GM12865 (cell line): ENCODE measurements at places on chromosomes 13 and 19.

GRCh38 chr19:2733930-2734588 lies 5.8 kb downstream of the SLC39A3 start:
- DNase-seq, result no peak

DNA sequence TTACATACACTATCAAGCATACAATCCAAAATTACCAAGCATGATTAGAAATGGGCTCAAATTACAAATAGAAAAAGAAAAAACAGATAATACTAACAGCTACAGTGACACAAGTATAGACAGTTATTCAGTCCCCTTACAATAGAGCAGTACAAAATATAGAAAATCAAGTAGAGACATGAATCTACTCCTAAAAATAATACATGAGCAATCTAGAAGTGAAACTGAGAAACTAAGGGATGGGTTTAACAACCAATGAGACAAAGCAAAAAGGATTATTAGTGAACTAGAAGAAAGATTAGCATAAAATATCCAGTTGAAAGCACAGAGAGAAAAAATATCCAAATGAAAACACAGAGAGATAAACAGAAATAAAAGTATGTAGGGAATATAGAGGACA lies 426.7 kb downstream of the TBC1D4 start:
- DNase-seq, result no peak

- peak; percentile 42 for DNase-seq
Measured at GRCh38 chr13:43316946-43317353, 293.6 kb downstream of the DNAJC15 start.

- peak; percentile 69 for DNase-seq
Measured at GRCh38 chr19:10568062-10568825, 535 bp downstream of the CDKN2D start.

DNA sequence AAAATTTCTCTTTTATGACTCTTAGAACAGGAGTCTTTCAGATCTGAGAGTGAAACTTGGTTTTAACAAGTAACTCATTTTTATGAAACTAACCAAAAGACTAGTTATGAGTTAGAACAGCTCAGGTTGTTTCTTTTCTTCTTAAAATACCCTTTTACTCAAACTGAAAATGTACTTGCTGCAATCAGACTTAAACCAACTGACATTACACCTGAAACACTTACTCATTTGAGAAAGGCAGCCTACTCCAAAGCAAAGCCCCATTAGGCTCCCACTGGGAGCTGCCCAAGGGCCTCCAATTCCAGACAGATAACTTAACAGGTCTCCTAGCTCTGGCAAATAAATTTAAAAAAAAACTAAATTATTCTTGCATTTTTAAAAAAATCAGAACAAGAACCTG lies 3.6 kb downstream of the FOXO1 start:
- DNase-seq, result peak; percentile 84

- DNase-seq, result no peak
Measured at GRCh38 chr13:30711837-30712236, 23.5 kb upstream of the ALOX5AP start.

- no peak for DNase-seq
Measured at GRCh38 chr19:55663846-55664536, 9.2 kb downstream of the U2AF2 start.

GRCh38 chr13:39578821-39579291 lies 24.1 kb downstream of the LHFPL6 start:
- DNase-seq, result peak; percentile 18

GRCh38 chr13:20360835-20361412 lies 128.8 kb upstream of the GJB6 start:
- DNase-seq, result no peak

GRCh38 chr13:112056284-112056727 lies 10.6 kb upstream of the SOX1 start:
- no peak for DNase-seq

DNA sequence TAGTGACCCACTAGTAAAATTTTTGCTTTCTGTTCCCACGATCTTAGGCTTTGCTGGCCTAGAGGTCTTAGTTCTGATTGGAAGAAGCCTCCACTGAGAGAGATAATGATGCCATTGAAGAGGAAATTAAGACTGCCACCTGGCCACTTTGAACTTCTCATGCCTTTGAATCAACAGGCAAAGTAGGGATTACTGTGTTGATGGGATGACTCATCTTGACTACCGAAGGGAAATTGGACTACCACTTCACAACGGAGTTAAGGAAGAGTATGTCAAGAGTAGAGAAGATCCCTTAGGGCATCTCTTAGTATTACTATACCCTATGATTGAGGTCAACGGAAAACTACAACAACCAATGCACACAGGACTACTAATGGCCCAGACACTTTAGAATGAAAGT lies 12.7 kb upstream of the FREM2 start:
- DNase-seq, result no peak

- no peak for DNase-seq
Measured at GRCh38 chr19:32063601-32064000, 281.8 kb upstream of the ZNF507 start.

GRCh38 chr19:54517483-54517882 lies 14.9 kb downstream of the LAIR2 start:
- DNase-seq, result peak; percentile 80

GRCh38 chr13:40220299-40220935 lies 446.0 kb downstream of the FOXO1 start:
- DNase-seq, result no peak

GRCh38 chr13:50425772-50426171 lies 410.5 kb downstream of the KCNRG start:
- DNase-seq, result peak; percentile 3

- DNase-seq, result no peak
Measured at GRCh38 chr13:75072891-75073290, 409.1 kb downstream of the TBC1D4 start.

DNA sequence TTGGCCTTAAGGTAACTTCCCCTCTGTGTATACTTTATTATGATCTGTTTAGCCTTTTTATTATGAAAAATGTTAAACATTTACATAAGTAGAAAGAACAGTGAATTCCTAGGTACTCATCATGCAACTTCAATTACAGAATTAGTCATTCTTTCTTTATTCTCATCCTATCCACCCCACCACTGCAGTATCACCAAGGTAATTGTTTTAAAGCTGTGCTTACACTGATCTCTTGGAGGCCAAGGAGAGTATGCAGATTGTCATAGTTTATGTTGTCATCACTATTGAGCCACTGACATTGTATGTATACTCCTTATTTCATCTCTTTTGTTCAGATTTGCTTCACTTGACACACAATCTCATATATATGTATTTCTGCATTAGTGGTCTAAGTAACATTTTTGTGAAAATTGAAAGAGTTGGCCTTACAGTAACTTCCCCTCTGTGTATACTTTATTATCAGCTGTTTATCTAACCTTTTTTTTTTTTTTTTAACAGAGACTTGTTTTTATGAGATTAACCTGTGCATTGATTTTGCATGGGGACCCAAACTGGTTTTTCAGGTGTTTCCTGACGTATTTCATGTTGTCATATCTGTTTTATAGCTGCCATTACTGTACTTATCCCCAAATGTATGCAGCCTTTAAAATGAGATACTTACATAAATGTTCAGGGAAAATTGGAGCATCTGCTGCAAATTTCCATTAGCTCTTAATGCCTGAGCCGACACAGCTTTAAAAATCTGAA lies 4.5 kb downstream of the ZNF507 start:
- DNase-seq, result no peak

- no peak for DNase-seq
Measured at GRCh38 chr19:40804783-40805242, 5.8 kb downstream of the EGLN2 start.

DNA sequence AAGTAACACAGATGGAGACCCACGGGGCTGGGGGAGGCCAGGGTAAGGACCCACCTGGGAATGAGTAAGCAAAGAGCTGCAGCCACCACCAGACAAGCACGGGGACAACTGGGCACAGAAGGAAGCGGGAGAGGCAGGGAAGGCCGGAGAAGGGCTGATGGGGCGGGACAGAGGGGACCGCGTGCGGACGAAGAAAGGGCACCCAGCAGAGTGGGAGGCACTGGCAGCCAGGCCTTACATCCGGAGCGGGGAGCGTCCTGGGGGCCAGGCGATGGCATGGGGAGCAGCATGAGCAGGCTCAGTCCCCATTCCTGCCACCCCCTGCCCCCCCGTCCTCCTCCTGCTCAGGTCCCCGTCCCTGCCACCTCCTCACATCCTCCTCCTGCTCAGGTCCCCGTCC lies 3.0 kb downstream of the PROZ start:
- no peak for DNase-seq

- DNase-seq, result no peak
Measured at GRCh38 chr19:46759817-46760333, 13.6 kb upstream of the STRN4 start.

DNA sequence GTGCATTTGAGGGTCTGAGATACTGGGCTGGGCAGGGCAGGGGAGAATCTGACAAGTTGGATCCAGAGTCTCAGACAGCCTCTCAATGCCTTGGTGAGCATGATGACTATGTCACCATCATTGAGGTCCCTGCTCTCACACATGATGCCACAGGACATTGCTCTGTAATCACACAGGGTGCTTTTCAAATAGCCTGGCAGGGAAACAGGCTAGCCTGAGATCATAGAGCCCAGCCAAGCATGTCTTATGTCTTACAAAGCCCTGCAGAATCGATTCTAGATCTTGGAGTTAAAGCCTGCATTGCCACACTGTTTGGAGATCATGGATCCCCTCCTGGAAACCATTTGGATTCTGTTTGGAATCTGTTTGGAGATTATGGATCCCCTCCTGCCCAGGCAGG lies 5.3 kb downstream of the KCNN1 start:
- DNase-seq, result no peak

- DNase-seq, result no peak
Measured at GRCh38 chr19:2487842-2488241, 11.9 kb downstream of the GADD45B start.

GRCh38 chr19:54017261-54017660 lies 25.8 kb downstream of the CACNG6 start:
- DNase-seq, result no peak

DNA sequence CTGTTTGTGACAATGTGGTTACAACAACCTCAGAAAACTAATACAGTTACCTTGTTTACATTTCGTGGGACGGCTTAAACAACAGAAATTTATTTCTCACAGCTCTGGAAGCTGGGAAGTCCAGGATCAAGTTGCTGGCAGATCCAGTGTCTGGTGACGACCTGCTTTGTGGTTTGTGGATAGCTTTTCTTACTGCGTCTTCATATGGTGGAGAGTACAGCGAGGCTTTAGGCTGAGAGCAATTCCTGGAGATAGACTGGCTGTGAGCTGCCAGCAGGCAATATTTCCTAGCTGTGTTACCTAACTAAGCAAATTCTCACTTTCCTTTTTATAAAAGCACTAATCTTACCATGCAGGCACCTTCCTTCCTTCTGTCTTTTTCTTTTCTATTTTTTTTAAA lies 1203.5 kb upstream of the PRR20A start:
- DNase-seq, result no peak

GRCh38 chr13:45325806-45326205 lies 15.2 kb downstream of the TPT1 start:
- DNase-seq, result no peak

DNA sequence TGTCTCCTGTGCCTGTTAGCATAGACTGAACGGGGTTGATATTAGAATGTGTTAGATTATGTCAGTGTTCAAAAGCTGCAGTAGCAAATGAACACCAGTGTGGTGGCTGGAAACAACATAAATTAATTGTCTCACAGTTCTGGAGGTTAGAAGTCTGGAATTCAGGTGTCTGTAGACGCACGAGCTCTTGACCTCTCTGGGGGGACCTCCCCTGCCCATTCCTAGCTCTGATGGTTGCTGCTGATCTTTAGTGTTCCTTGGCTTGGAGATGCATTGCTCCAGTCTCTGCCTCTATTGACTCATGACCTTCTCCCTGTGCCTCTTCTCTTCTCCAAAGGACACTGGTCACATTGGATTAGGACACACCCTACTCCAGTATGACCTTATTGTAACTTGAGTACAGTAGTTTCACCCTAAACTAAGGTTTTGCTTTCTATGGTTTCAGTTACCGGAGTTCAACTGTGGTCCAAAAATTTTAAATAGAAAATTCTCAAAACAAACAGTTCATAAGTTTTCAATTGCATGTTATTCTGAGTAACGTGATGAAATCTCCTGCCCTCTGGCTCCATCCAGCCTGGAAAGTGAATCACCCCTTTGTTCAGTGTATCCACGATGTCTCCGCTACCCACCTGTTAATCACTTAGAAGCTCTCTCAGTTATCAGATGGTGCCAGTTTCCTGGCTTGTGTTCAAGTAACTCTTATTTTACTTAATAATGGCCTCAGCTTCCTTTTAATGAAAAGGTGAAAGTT lies 273.2 kb downstream of the MYO16 start:
- no peak for DNase-seq

DNA sequence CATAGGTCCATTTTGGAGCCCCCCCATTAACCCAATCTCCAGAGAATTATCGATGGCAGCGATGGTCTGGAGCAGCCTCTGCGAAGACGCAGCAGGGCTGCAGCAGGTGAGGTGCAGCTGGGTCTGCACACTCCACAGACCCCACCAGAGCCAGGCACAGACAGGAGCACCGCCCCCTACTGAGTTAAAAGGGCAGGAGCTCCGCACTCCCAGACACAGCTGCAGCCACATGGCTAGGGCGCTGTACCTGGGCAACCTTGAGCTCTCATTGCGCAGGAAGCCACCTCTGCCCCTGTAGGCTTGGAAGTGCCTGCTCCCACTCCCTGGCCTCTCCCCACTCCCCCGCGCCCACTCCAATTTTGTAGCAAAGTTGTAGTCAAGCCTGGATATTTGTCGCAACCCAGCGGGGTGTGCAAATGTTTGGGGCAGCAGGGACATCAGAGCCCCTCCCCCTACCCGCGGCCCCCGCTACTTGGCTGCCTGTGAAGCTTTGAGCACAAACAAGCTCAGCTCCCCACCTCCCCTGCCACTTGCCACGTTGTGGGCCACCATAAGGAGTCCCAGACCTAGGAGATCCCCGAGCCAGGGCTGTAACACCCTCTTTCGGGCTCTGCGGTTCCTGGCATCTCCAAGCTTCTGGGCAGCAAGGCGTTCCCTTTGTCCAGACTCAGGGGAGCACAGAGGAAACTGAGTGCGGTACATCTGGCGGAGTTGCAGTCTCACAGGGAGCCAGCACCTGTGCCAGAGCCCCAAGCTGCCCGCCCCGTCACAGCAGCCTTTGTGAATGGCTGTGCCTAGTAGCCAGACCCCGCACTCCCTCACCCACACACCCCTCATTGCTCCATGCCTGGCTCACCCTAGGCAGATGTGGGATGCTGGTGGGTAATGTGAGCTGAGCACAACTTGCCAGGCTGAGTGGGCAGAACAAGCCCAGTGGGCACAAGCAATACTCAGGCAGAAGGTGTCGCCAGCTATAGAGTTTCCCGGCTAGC lies 949.7 kb upstream of the SLITRK1 start:
- no peak for DNase-seq

- no peak for DNase-seq
Measured at GRCh38 chr19:12646551-12646950, 20.0 kb downstream of the MAN2B1 start.

DNA sequence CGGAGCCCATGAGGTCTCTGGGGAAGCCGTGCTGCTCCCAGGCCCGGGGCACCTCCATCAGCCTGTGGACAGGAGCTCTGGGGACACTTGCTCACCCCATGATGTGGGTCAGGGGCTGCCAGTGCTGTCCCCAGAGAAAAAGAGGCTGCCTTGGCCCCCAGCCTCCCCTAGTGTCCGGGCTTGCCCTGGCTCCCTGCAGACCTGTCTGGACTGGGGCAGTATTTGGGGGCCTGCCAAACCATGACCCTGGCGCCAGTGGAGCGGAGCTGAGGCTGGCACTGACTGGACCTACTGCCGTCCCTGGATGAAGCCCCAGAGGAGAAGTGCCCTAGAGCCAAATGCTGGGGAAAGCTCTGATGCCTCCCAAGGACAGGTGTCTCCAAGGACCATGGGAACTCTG lies 30.4 kb downstream of the ELAVL1 start:
- no peak for DNase-seq

- peak; percentile 88 for DNase-seq
Measured at GRCh38 chr19:11587302-11587974, 9.8 kb upstream of the ZNF627 start.

- DNase-seq, result no peak
Measured at GRCh38 chr13:90055121-90055520, 1292.4 kb upstream of the MIR17HG start.
